GM23248 (cell line): ENCODE measurements at places on chromosomes 4 and X.
A peak's percentile ranks its signal among the peaks of the same experiment; 100 is the strongest.

DNA sequence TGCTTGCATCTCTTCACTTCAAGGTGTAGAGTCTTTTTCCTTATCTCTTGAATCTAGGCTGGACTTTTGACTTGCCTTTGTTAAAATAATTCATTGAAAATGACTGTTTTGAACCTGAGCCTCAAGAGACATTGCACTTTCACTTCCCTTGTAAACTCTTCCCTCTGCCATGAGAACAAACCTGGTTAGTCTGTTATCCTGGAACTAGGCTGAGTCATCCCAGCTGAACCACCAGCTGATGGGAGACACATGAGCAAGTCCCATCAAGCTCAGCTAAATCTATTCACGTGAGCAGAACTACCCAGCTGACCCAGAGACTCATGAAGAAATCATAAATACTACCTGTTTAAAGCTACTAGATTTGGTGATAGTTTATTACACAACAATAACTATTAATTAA, 202.3 kb upstream of the CENPE start:
- peak; percentile 3 for DNase-seq

- DNase-seq, result peak; percentile 15
These were observed 185.5 kb downstream of the TEX13C start for GRCh38 chrX:125505207-125505606.

- DNase-seq, result no peak
These were observed 242.3 kb upstream of the NOCT start for GRCh38 chr4:138773321-138773720.

GRCh38 chrX:34848281-34848680, 94.3 kb upstream of the FAM47B start:
- DNase-seq, result peak; percentile 71

DNA sequence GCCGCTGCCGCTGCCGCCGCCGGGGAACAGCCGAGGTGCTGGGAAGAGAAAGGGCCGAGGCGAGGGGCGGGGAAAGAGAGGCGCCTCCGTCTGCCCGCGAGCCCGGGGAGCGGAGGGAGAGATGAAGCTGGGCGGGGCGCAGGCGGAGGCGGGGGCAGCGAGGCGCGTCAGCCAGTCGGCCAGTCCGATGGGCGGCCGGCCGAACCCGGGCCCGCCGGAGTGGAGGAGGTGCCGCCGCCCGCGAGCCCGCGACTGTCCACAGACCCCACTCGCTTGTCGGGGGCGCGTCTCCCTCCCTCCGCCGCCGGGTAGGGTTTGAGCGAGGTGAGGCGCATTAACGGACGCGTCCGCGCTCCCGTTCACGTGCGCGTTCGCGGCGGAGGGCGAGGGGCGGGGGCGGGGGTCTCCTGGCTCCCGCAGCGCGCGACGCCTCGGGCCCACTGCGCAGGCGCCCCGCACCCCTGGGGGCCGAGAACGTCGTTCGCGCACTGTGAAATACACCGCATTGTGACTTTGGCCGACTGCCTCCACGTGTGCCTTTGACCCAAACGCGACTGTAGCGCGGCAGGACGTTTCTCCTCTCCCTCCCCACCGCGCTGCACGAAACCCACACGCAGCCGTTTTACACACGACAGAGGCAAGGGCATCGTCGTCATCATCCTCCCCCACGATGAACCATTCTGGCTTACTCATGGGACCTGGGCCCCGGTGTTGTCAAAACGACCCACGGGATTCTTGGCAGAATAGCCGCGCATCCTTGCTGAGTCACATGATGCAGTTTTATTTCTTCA, at the start of gene NUDT11:
Gene NUDT11, minus strand, starts transcription at position 92 of the 791 bp plus-strand sequence. CDS start 148 bp downstream, outside the sequence.
- peak; percentile 88 for DNase-seq

GRCh38 chr4:98261405-98262291, 464 bp downstream of the RAP1GDS1 start:
- peak; percentile 90 for DNase-seq

DNA sequence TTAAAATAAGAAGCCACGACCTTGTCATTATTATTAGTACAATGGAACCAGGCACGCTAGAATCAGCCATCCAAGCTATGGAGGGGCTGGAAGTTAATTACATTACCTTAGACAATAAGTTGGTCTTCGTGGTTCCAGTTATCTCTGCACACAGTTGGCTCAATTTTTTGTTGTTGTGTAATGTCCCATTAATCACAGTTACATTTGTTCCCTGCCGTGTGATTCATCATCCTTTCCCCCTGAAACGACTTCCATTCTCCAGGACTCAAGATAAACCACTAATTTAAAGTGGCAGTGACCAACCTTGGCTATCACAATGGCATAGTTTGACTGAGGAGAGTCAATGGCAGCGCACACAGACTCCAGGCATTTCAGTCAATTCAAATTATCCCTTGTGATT, 905.0 kb downstream of the RAB28 start:
- no peak for DNase-seq

DNA sequence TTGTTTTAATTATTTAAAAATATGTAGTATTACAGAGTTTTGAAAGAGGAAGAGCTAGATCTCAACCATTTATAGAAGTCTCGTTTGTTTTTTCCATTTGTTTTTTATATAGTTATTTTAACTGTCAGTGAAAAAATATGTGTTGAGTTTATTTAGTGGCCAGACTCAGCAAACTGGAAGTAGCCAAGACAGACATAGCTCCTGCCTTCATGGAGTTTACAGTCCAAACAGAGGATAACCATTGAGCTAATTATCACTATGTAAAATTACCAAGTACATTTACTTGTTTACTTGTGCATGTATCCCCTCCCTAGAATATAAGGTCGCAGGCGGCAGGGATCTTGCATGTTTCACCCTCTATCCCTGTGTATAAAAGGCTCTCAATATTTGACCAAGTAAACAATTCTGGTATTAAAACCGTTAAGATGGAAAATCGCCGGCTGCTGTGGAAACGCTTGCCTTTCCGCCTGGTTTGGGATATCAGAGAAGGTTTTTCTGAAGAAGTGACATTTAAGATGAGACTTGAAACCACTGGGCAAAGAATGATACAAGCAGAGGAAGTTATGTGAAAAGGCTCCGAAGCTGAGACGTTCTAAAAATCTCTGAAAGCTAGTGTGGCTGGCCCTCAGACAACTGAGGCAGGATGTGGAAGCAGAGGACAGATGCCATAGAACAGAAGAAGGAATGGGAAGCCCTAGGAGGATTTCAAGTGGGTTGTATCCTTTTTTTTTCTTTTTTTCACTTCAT, 1.3 kb upstream of the CCNI start:
- no peak for DNase-seq
